Subcutaneous adipose tissue (tissue), 4 donors: ENCODE measurements at places on chromosomes 12 and 14. TPM values are rescaled to one million over a fixed set of nuclear protein-coding genes. Genes with fewer than 3 reads are reported as not detected.

The CLEC4A gene
- total RNA-seq, result 4.2 TPM

The GLT8D2 gene
- 8.4 TPM for total RNA-seq

The CATSPERB gene
- total RNA-seq, result 4.7 TPM

The TUBA1A gene
- total RNA-seq, result 51.6 TPM

The LACRT gene
- not detected for total RNA-seq

The ZNF385A gene
- 8.8 TPM for total RNA-seq

The ZDHHC22 gene
- not detected for total RNA-seq

The CLEC1A gene
- 10.6 TPM for total RNA-seq

The LYZ gene
- 66.4 TPM for total RNA-seq

The GPR65 gene
- 18.7 TPM for total RNA-seq

The CCDC175 gene
- total RNA-seq, result not detected

The COCH gene
- total RNA-seq, result 1.9 TPM

The KIF5A gene
- total RNA-seq, result 0.17 TPM

The BDKRB2 gene
- total RNA-seq, result 2.1 TPM

The PRB2 gene
- total RNA-seq, result not detected

The SLC7A7 gene
- 62.1 TPM for total RNA-seq

The IAPP gene
- total RNA-seq, result not detected

The USP44 gene
- 2.3 TPM for total RNA-seq

The VDR gene
- total RNA-seq, result 6.0 TPM

The TAS2R14 gene
- 4.2 TPM for total RNA-seq

The GNG2 gene
- total RNA-seq, result 130 TPM

The MYF6 gene
- total RNA-seq, result not detected

The SLCO1B1 gene
- total RNA-seq, result not detected

The PAPLN gene
- 19.2 TPM for total RNA-seq

The PIK3C2G gene
- total RNA-seq, result 0.22 TPM

The ERGIC2 gene
- 105 TPM for total RNA-seq

The OLR1 gene
- total RNA-seq, result 8.7 TPM

The CHST11 gene
- 9.0 TPM for total RNA-seq

The GALNT6 gene
- total RNA-seq, result 13.8 TPM

The DDN gene
- total RNA-seq, result not detected

The PPP1R36 gene
- 2.3 TPM for total RNA-seq

The SLC41A2 gene
- total RNA-seq, result 18.5 TPM

The FSCB gene
- total RNA-seq, result not detected

The PYGL gene
- total RNA-seq, result 150 TPM

The MAP1LC3B2 gene
- 1.1 TPM for total RNA-seq

The TEX52 gene
- not detected for total RNA-seq

The GPX2 gene
- not detected for total RNA-seq

The ENDOU gene
- total RNA-seq, result 0.33 TPM

The SLC8B1 gene
- total RNA-seq, result 44.7 TPM

The FAM186B gene
- 0.66 TPM for total RNA-seq

The PLEKHD1 gene
- not detected for total RNA-seq

The CISTR gene
- total RNA-seq, result not detected

The PIANP gene
- not detected for total RNA-seq

The TAS2R7 gene
- total RNA-seq, result not detected

The APOF gene
- not detected for total RNA-seq

The OTOGL gene
- total RNA-seq, result 0.19 TPM

The KLRF1 gene
- 0.94 TPM for total RNA-seq
